ENCODE measurements at places on chromosomes 2 and 18.

- DNase-seq, result no peak
Measured at GRCh38 chr2:215299337-215299859, 12.5 kb upstream of the ATIC start.

- no peak for DNase-seq
Measured at GRCh38 chr2:126653761-126654160, 2.2 kb upstream of the GYPC start.

DNA sequence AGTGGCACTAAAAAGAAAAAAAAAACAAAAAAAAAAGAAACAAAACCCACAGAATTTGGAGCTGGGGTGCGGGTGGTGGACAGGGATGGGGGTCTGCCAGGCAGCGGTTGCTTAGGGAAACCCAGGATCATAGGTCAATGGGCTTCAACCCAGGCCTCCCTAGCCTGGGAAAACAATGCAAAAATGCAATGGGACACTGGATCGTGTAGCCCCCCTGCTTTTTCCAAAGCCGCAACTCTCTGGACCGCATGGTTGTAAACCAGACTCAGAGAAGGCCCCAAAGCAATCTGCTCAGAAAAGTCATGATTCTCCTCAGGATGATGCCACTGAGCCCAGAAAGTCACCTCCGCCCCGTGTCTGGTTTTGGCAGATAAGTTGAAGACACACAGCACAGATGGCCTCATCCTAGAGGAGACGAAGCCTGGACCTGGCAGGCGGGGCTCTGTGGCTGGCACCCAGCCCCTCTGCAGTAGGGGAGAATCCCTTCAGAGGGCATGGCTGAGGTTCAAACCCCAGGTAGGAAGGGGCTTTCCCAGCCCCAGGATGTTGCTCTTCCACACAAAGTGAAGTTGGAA is 5.1 kb downstream of the DLX2 start:
- DNase-seq, result no peak

GRCh38 chr2:85418132-85419008 is at the start of gene SH2D6:
TSS of gene SH2D6 (plus strand) at chr2:85418714. CDS start at chr2:85429466, 10,752 bp downstream.
- DNase-seq, result peak; percentile 89

DNA sequence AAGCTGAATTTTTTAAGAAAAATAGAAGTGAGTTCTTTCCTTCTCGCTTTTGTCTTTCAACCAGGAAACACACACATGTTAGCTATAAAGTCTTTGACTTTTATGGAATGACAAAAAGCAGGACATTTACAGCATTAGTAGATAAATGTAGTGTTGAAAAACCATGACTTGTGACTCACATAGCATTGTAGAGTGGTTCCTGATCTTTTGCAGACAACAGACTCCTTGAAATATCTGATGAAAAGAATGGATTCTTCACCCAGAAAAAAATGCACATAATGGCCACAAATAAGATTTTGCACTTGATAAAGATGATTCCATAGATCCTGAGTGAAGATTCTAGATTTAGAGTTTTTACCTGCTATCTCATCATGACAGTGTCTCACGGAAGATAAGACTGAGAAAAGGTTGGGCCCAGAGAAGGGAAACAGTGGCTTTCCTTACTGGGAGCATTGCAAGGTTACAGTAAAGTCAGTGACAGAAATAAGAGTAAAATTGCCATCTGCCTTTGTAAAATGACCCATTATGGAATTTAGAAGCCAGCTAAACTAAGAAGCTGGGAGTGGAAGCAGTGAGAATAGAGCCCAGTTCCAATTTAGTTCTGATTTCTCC is 14.0 kb downstream of the SMARCAL1 start:
- DNase-seq, result no peak

- DNase-seq, result no peak
Measured at GRCh38 chr2:215535741-215536140, 99.9 kb upstream of the FN1 start.

GRCh38 chr2:70531419-70532086 is 22.1 kb downstream of the TGFA start:
- DNase-seq, result no peak

- no peak for DNase-seq
Measured at GRCh38 chr2:223141606-223142005, 89.6 kb downstream of the KCNE4 start.

DNA sequence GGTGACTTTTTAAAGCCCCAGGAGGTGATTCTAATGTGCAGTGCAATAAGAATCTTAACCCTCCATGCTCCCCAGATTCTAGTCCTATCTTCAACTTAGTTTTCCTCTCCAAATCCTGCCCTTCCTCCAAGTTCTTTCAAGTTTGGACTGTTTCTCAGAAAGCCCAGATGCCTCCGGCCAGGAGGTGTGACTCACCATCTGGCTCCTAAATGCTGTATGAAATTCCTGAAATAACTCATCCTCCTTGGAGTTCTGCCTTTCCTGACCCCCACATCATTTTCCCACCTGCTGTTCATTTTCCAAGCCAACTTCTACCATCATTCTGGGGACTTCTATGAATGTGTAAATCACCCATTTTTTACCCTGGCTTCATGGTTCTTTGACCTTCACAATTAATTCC is 118.2 kb upstream of the NOL4 start:
- no peak for DNase-seq

- no peak for DNase-seq
Measured at GRCh38 chr2:220455351-220455990, 828.0 kb downstream of the SLC4A3 start.

- no peak for DNase-seq
Measured at GRCh38 chr2:181859123-181859522, 32.4 kb upstream of the ITPRID2 start.

- DNase-seq, result no peak
Measured at GRCh38 chr18:63192885-63193349, 126.7 kb downstream of the BCL2 start.

- DNase-seq, result no peak
Measured at GRCh38 chr2:15814946-15815345, 125.4 kb upstream of the MYCN start.

DNA sequence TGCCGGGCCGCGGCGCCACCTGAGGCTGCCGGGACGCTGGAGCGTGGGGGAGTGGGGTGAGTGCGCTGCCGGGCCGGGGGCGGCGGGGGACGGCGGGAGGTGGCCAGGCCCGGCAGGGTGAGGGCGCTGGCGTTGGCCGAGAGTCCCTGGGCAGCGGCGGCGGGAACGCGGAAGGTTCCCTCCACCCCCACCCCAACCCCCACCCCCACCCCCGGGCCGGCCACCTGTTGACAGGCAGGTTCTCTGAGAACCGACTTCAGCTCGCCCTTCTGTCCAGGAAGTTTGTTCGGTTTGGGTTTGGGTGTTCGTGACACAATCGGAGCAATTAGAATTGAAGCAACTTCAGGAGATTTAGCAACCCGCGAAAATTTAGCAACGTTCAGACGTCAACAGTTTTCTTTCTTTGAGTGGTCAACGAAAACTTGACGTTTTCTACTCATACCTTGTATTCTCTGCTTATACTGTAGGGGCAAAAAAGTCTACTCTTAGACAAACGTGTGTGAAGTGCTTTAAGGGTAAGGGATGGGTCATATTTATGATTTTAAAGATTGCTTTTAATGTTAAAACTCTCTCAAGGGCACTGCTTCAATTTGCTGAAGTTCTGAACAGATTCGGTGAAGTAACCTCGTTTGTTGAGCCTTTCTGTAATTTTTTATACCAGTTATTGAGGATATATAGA is 9.3 kb downstream of the OTX1 start:
- DNase-seq, result no peak

Measured in GM12891 (cell line).